ENCODE measurements at places on chromosomes 12 and 14.

- no peak for DNase-seq
These were observed 29.9 kb downstream of the RXYLT1 start for GRCh38 chr12:63809566-63809965.

- no peak for DNase-seq
These were observed 316.3 kb downstream of the GPHN start for GRCh38 chr14:66824251-66824650.

- DNase-seq, result no peak
These were observed 60.4 kb downstream of the SMUG1 start for GRCh38 chr12:54128416-54128815.

DNA sequence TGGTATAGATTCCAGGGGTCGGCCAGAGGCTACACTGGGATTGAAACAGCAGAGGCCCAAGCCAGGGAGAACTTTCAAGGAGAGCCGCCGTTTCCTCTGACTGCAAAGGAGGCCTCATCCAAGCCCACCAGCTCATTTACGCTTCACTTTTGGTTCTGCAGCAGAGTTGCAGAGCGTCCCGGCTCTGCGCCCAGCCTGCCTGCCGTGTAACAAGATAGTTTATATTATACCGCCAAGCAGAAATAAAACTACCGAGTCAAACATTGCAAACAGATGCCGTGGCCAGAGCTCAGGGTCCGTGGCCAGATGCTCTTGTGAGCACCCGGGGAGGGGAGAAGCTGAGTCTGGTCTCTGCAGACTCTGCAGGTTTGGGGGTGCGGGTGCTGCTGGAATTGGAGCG lies 60.7 kb upstream of the TBX3 start:
- no peak for DNase-seq

DNA sequence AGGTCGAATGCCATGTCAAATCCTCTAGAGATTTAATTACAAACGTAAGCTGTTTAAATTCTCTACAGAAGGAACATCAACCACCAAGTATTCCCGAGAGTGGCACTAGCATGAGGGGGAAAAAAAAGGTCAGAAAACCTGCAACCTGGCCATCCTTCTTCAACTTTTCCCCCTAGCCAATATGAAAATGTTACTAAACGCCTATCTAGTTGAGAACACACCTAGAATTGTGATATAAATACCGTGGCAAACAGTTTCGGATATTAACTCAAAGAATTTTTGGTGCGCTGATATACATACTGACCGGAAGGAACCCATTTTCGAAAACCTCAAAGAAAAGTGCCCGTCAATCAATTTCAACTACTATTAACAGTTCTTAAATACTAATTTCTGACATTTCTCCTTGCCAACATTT lies 1.8 kb downstream of the HNRNPC start:
- no peak for DNase-seq

- no peak for DNase-seq
These were observed 109.5 kb upstream of the RAP1B start for GRCh38 chr12:68501226-68501625.

GRCh38 chr12:54075409-54075808 lies 21.8 kb downstream of the HOXC4 start:
- DNase-seq, result no peak

GRCh38 chr12:56877195-56878009 lies 56.8 kb downstream of the SDR9C7 start:
- no peak for DNase-seq
